ENCODE measurements at places on chromosomes 4 and X.

DNA sequence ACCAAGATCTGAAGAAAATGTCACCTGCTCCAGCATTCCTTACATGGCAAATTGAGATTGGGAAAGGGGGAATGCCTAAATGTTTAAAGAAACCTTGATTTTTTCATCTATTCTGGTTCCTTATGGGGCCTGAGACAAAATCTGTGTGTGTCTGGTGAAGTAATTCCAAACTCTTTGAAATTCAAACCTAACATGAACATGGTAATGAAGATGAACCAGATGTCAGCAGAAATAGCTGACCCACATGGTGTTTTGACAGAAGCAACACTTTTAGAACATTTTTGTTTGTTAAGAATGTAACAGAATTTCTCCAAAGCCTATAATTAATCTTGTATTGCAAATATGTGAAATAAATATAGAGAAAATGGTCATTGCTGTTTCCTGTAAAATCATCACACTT is 133.0 kb downstream of the PARM1 start:
- no peak for DNase-seq

- no peak for DNase-seq
These were observed 10.4 kb downstream of the SMPX start for GRCh38 chrX:21747558-21747957.

DNA sequence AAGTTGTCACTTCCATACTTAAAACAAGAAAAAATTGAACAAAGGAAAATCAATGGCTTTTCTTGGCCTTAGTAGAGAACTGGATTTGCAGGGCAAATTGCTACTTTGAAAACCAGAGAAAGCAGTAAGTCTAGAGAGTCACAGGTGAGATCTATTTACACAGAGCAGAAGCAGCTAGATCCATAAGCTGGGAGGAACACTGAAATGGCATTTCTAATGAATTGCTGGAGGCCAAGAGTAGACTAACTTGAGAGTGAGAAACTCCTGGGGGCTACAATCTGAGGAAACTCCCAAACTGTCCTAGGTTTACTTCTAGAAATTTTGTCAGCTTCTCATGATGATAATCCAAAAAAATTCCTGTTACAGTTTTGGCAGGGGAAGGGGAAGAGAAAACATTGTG is 133.3 kb downstream of the SPCS3 start:
- DNase-seq, result no peak

DNA sequence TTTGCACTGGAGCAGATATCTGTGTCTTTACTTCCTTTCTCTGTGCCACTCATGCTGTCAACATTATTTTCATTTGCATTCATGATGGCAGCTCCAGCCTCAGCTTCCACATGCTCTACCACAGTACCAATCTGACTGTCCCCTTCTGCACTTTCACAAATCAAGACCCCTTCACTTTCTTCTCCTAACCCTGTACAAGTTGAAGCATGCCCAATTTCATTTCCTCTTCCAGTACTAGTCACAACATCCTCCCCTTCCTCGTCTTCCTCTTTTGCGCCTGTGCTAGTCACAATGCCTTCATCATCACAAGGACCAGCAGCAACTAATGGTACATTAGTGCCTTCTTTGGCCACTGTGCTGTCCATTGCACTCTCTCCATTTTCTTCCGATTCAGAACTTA is 26.5 kb downstream of the BOD1L1 start:
- no peak for DNase-seq

GRCh38 chr4:178553201-178553600 is 1111.0 kb upstream of the AGA start:
- no peak for DNase-seq

GRCh38 chr4:184782731-184783373 is 42.9 kb downstream of the ACSL1 start:
- DNase-seq, result no peak

DNA sequence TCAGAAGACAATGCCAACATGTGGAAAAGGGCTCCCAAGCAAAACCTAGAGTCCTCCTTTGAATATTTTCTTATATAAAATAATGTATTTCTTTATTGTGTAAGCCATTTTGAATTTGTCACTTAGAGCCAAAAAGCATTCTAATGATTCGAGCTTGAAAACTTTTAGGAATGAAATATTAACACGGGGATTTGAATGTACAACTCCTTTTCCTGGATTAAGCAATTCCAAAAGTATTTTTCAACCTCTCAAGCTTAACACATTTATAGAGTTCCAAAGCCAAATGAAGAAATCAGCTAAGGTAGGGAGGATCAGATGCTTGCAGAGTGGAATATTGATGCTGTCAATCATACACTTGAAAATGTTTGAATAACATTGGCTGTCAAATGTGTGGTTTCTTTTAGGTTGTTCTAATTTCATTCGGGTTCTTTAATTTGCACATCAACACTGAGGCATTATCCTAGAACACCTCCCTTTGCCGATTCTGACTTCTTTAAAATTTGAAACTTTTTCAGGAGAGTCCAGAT is 67.2 kb upstream of the ETNPPL start:
- DNase-seq, result no peak

DNA sequence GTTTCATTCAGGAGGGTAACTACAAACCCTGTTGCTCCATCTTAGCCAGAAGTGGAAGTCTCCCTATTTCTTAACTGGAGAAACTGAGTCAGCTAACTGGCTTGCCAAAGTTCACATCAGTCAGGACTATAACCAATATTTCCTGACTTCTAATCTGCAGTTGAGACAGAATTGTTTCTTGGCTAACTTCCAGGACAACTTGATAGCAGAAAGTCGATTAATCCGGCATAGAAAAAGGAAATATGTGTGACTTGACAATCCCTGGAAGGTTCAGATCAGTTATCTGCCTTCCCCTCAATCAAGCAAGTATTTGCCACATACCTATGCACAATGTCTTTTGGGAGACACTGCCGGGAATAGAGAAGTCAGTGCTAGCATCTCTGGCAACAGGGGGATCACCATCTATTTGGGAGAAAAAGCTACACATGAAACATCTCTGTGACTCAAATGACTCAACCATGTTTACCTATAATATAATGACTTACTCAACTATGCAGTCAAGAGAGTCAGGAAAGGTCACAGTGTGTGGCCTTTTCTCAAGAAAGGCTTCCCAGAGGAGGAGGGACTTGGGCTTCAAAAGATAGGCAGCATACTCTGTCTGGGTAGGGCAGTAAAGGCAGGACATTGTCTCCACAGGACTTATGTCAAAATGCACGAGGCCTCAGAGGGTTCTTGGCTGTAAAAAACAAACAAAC is 12.4 kb upstream of the LONRF3 start:
- DNase-seq, result no peak

GRCh38 chr4:123350191-123350544 is 46.4 kb upstream of the SPRY1 start:
- no peak for DNase-seq

DNA sequence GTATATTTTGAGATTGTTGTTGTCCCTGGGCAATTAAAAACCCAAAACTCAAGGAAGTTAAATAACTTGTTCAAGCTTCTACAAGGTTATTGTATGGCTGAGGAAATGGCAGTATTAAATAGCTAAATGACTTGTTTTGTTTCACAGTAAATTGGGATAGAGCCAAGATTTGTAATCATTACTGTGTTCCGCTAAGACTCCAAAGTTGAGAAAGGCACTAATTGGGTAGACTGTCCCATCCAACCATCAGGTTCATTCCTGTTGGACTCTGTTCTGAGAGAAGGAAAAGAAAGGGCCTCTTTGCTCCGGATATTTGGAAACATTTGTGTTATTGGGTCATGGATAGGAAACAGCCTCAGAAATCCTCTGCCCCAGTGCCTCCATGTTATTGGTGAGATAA is 82.2 kb downstream of the DCLK2 start:
- no peak for DNase-seq

DNA sequence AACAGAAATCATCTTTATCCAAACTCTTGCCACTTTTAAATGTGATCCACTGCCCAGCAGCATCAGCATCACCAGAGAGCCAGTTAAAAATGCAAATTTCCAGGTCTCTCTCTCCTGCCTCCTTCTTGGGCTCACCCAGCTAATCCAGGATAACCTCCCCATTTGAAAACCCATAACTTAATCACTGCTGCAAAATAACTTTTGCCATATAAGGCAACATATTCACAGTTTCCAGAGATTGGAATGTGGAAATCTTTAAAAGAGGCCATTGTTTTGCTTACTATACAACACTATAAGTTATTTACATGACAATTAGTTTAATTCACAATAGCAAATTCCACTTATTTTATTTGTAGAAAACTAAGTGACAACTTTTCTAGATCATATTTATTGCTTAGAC is 4.8 kb upstream of the EXOSC9 start:
- no peak for DNase-seq

DNA sequence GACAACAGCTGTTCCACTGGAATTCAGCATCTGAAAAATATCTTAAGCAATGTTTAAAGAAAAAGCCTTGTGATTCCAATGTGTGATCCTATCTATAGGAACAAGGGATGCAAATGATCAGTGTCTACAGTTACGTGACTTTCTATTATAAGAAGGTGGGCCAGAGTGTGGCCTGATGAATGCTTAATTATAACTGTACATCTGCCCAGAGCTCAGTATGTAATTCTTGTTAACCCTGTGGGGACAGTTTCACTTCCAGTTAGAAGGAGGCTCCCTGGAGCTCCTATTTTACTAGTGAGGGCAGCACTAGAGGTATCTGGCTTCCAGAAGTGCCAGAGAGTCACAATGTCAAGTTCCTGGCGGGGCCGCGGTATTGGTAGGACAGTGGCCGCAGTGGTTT is 288.5 kb downstream of the USP46 start:
- no peak for DNase-seq

DNA sequence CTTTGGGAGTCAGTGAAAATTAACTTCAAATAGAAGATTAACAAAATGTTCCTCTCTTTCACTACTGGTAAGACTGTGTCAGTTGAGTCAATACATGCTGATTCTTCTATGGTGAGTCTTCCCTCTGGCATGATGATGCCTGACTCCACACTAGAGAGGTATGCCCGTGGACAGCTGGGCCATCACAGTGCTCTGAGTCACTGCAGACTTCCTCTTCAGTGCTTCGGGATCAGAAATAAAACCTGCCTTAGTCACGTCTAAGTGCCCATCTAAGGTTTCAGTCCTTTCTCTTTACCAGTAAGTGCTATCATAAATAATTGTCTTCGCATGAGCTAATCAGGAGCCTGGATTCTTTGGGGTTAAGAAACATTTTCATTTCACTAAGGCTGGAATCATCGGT is 1.6 kb upstream of the ASB5 start:
- peak; percentile 97 for DNase-seq

GRCh38 chrX:106874075-106874474 is 29.1 kb downstream of the RIPPLY1 start:
- DNase-seq, result no peak

GRCh38 chrX:135112096-135112729 is 8.1 kb downstream of the ETDB start:
- DNase-seq, result peak; percentile 0

- no peak for DNase-seq
These were observed 13.6 kb upstream of the C4orf50 start for GRCh38 chr4:6031846-6032245.

DNA sequence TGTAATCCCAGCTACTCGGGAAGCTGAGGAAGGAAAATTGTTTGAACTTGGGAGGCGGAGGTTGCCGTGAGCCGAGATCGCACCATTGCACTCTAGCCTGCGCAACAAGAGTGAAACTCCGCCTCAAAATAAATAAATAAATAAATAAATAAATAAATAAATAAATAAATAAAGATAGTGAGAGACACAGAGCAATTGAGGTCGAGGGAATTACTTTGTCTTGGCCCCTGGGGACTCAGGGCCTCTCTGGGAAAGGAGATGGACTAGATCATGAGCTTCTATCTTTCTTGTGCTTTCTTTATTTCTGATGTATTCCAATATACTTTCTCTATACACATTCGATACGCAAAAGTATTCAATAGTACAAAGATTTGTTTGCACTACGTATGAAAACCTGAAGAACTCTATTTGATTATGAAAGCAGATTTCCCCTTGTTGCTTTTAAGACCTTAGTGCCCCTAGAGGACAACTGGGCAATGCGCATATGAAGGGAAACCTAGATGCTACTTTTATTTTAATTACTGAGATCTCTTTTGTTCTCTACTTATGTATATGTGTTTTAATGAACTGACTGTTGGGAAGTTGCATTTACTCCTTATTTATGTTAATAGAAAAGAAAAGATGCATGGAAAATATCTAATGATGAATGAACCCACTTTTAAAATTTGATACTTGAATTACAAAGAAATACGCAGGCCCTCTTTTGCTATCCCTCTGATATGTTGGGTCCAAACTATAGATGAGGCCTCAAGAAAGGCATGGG is 12.8 kb upstream of the ELOVL6 start:
- DNase-seq, result peak; percentile 26
